Activated T-helper 9 cell treated with anti-CD3 and anti-CD28 coated beads, Interleukin-2, amount 50 U/mL, for 16 hours (primary cell): ENCODE measurements at places on chromosomes 6 and 20.

DNA sequence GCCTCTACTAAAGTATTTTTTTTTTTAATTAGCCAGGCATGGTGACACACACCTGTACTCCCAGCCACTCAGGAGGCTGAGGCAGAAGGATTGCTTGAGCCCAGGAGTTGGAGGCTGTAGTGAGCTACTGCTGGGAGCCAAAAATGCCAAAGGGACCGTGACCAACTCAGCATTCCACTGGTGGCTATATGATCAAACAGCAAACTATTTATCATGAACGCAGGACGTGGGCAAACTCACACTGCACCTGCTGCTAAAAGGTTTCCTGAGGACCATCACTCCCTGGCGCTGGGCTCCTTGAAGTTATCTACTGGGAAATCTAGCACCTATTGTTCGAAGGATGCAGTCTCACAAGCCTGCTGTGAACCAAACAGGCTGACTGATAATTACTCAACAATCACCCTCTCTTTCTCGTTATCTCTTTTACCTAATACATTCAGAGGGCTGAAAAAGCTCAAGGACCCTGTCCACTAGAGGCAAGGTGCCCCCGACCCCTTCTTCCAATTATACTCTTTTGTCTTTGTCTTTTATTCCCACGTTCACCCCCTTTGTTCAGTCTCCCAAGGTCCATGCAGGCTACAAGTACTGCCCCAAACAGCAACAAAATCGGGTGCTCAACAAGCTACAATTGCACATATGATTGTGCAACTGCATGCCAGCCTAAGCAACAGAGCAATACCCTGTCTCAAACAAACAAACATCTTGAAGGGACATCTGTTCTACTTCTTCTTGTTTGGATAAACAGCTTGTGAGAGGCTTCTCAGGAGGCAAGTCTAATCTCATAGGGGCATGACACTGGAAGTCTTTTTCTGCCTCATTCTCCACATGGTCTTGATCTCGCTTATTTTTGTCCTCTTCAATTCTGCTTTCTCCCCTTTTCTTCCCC is 47.7 kb upstream of the PLN start:
- no peak for DNase-seq

DNA sequence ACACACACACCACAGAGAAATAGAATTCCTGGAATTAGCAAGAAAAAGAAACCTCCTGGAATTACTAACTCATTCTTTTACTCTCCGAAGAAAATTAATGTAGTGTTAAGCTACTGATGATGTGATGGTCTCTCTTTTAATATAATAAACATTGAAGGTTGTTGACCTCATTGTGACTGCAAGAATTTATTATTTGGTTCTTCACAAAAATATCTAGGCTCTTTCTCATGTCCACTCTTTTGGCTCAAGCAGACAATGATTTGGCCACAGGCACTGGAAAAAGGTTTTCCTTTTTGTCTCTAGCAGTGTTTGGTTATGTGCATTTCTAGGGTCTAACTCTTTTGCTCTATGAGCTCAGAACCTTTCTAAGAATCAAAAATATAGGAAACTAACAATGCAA is 811.9 kb downstream of the TENT5A start:
- DNase-seq, result no peak

GRCh38 chr20:29878281-29878741 is 1379.2 kb upstream of the DEFB115 start:
- DNase-seq, result no peak

DNA sequence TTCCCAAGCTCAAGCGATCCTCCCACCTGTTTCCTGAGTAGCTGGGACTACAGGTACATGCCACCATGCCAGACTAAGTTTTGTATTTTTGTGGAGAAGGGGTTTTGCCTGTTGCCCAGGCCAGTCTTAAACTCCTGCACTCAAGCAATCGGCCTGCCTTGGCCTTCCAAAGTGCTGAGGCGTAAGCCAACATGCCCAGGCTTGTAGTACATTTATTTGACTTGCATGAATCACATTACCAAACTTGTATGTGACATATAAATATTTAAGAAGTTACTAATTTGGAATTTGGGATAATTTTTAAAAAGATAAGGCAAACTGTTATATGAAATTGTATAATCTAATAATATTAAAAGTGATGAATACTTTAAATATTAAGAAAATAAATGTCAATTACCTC is 157.6 kb downstream of the MCHR2 start:
- DNase-seq, result no peak

DNA sequence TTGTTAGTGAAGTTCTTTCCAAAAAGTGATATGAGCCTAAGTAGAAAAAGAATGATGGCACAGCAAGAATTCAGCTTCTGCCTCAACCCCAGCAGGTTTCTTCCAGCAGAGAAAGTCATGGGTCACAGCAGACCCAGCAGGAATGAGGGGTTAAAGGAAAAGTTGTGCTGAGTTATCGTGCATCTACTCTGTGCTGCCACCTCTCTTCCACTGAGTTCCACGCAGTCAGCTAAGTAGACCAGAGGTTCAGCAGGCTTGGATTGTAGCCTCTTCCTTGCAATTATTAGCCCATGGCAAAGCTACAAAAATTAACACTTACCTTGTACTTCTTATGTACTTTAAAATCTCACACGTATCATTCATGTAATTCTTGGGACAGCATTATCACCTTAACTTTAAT is 510.8 kb downstream of the PTPRT start:
- DNase-seq, result no peak

- no peak for DNase-seq
Observed at GRCh38 chr6:131381052-131381708, 191.8 kb upstream of the ARG1 start.

DNA sequence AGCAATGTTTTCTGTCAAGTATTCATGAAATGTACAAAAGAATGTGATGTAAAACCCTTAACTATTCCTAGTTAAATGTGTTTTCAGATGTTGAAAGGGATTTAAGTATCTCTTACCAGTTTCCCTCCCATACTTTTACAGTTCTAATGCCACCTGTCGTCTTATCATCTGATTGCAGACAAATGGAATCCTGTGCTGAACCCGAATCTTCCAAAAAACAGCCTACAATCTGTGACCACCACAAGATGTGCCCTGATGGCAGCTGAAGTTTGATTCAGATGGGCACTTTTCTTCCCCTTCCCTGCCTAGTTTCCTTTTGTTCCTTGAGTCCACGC is 1.9 kb downstream of the TOMM6 start:
- no peak for DNase-seq

DNA sequence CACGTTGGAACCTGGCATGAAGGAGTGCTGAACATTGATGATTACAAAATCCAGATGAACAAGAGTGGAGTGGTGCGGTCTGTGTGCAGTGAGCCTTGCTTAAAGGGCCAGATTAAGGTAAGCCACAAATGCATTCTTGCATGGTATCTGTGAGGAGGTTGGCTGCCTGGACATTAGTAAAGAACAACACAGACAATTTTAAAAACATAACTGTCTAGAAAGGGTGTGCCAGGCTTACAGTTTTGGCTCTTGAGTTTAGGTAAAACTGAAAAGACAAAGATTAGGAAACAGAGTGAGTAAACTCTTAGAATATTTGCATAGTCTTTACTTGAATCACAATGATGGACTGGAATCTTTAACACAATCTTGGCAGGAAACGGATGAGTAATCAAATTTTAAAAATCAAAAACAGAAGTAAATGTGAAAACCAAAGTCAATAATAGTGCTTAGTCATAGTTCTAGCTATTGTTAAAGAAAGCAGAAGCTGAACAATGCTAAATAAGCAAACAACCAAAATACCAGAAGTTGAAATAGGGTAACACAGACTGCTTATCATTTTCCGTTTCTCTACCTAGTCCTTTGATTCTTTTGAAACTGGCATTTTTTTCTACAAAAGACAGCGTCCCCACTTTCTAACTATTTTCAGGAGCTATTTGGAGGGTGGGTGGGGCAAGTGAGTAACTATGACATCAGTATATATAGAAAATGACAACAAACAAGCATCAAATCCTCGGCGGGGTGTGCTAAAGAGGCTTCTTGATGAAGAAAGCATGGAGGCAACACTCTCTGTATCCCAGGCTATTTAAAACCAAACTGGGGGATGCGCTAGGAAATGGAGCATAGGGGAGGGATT is 185.8 kb upstream of the RAB32 start:
- DNase-seq, result no peak

DNA sequence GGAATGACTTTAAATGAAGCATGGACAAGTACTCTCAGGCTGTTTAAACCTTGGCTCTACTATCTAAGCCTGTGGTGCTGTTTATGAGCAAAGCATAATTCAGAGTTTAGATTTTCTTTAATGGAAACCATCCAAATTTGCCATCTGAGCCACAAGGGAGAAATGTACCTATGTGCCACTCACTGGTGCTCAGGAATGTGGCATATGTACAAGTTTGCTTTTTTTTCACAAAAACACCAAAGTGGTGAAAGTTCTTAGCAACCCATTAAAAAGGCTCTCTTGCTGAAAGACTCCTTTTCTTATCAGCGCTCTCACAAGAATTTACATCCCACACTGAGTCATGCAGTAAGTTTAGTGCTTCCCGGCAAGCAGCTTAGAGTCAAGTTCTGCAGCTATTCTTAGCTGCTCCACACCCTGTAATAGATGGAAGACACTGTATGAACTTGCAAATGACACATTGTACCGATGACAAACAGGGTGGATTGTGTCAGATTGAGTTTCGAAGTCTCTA is 57.3 kb upstream of the MLIP start:
- DNase-seq, result no peak

DNA sequence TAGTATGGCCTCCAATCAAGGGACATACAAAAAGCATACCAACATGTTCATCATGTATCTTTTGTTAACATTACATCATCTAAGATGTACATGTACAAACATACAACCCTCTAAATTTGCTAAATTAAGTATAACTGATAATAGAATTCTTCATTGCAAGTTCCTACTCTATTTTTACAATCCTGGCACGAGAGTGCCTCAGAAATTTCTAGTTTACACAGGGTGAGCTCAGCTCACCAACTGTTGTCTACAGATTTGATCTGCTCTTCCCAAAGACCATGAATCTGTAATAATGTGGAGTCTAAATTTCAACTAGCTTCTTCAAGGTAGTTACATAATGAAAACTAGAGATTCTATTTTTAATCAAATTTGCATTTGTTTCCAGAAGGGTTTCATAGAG is 179.7 kb downstream of the HIVEP2 start:
- no peak for DNase-seq

DNA sequence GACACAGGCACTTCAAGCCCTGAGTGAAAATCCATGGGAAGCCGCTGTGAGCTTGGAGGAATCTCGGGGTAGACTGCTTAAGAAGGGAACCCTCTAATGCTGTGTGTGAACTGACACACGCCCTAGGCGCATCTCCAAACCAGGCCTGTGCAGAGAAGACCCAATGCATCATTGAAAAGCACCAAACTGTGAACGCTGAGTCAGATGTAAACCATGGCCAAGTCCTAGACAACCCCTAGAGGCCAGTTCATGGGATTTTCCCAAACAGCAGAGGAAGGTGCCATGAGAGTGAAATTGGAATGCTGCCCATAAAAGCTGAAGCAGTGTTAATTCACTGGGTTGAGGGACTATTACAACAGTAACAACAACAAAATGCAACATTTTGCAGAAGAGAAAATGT is 296.5 kb downstream of the SMOC2 start:
- no peak for DNase-seq
